Activated CD4-positive, alpha-beta T cell treated with anti-CD3 and anti-CD28 coated beads, Interleukin-2, amount 50 U/mL, for 24 hours (primary cell): ENCODE measurements at places on chromosomes 5 and 9.

- DNase-seq = no peak
Observed at GRCh38 chr5:41932770-41933169, 7.7 kb downstream of the FBXO4 start.

DNA sequence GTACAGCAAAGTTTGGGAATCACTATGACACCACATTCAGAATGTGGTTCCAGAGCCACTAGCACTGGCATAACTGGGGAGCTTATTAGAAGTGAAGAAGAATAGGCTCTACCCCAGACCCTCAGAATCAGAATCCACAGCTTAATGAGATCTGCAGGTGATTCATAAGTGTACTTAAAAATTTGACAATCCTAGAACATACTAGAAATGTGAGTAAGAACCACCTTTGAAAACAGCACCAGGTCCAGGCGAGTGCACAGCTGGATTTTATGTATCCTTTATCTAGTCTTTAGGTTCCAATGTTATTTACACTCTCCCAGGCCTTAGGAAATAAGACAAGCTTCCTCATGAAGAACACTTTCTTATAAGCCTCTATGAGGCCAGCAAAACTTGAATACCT is 149.0 kb downstream of the NFIB start:
- no peak for DNase-seq

GRCh38 chr5:143585970-143586369 is 182.5 kb upstream of the NR3C1 start:
- no peak for DNase-seq

DNA sequence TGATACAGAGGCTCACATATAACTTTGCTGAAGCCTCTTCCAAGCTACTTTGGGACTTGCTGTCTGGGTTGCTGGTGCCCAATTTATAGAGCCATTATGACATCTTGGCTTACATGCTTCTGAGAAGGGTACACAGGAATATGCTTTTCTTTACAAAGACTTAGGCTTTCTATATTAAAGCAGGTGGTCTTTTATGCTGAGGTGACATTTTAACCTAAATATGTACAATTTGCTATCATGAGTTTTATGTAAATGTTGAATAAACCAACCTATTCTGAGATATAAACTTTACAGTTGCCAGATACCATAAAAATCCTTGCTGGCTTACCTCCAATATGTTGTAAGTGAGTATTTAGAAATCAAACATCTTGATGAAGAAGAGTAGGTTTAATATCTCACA is 509.2 kb upstream of the CHD1 start:
- no peak for DNase-seq

GRCh38 chr5:132416306-132417009 is 46.9 kb downstream of the SLC22A5 start:
- DNase-seq = no peak

DNA sequence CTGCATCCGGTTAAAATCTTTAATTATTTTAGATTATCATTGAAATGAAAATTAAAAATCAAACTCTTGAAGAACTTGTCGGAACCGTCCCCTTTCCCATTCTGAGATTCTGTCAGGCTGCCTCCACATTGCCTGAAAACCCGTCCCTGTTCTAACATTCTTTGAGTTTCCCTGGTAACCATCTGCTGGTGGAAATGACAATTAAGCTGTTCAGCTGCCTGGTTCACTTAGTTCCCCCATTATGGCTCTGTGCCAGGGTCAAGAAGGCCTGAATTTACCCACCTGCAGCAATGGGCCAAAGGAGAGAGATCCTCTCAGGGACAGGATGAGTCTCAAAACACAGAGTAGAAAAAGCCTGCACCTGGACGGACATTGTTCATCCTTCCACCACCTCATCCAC is 11.8 kb upstream of the TCOF1 start:
- DNase-seq = no peak

DNA sequence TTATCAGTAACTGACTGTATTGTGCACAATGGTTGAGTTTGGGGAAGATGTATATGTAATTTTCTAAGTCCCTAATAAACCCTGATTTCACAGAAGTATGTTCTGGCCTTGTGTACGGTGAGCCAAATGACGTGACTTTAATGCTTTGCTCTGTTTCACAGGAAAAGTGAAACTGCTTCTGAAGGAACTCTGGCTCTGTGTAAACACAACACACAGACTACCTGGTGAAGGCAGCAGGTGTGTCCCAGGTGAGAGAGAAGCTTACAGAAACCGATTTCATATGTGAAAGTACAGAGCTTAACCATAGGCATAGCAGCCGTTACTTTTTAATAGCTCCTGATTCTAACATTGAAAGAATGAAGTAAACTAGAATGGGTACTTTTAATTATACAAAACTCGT is 31.9 kb downstream of the ICE1 start:
- DNase-seq = no peak

- DNase-seq = no peak
Observed at GRCh38 chr9:70935856-70936255, 185.6 kb downstream of the TRPM3 start.
